ENCODE measurements at places on chromosomes 16 and 17.

DNA sequence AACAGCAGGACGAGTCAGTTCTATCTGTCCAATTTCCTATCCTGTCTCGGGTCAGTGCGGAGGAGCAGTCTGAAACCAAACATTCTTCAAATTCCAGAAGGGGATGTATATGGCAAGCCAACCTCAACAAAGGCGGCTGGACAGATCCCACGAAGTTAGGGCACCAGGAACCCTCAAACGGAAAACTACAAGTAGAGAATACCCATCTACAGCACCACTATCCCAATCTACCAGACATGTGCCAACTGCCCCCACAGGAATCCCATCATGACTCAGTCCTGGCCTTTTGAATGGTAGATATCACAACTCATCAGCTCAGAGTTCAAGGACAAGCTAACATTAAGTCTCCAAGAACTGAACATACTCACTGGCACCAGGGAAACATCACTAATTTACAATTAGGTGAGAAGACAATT, 2.3 kb downstream of the NAT9 start:
- DNase-seq: no peak

GRCh38 chr16:21598701-21599121, 666 bp upstream of the METTL9 start:
- DNase-seq: no peak

DNA sequence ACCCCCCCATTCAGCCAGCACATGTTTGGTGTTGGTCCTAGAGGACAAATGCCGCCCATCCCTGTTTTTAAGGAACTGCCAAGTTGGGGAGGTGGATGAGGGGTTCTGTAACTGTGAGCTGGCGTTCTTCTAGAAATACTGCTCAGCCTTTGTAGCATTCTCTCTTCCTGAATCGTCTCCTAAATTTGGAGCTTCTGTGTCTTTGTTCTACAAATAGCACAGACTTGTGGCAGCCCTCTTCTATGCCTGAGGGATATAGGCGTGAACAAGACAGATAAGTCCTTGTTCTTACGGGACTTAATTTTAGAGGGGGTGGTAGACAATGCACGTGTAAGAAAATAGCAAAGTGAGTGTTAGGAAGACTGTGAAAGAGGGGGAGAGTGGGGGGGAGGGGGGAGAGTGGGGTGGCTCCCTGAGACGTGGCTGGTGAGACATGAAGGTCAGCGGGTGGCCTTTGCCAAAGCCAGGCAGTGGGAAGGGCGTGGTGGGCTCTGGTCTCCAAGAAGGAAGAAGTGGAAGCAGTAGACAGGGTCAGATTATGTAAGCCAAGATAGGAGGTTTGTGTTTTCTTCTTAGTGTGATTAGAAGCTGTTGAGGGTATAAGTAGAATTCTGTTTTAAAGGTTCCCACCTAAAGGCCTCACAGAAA, 9.9 kb downstream of the MFSD11 start:
- no peak for DNase-seq

GRCh38 chr17:39667945-39668924, at the start of gene PNMT:
Gene PNMT, plus strand, starts transcription at chr17:39668453. Its CDS starts 23 bp downstream, at chr17:39668476.
- DNase-seq: peak; percentile 34

DNA sequence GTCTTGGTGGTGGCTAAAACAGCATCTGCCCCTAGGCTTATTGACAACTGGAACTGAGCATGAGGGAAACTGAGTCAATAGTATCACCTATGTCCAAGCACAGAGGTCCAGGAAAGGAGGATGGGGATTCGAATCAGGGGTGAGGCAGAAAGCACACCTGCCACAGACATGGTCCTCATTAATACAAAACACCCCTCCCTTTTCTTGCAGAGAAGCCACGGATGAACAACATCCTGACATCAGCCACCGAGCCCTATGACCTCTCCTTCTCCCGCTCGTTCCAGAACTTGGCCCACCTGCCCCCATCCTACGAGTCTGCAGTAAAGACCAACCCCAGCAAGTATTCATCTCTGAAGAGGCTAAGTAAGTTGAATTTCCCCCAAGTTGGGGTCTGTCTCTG, 42.7 kb upstream of the DNAH9 start:
- DNase-seq: no peak

GRCh38 chr17:20226814-20227482, 217.8 kb downstream of the SPECC1 start:
- peak; percentile 82 for DNase-seq

- DNase-seq: no peak
Measured at GRCh38 chr17:63349478-63350000, 96.6 kb downstream of the CYB561 start.

GRCh38 chr17:50149417-50150353, 792 bp downstream of the PPP1R9B start:
- DNase-seq: peak; percentile 59

DNA sequence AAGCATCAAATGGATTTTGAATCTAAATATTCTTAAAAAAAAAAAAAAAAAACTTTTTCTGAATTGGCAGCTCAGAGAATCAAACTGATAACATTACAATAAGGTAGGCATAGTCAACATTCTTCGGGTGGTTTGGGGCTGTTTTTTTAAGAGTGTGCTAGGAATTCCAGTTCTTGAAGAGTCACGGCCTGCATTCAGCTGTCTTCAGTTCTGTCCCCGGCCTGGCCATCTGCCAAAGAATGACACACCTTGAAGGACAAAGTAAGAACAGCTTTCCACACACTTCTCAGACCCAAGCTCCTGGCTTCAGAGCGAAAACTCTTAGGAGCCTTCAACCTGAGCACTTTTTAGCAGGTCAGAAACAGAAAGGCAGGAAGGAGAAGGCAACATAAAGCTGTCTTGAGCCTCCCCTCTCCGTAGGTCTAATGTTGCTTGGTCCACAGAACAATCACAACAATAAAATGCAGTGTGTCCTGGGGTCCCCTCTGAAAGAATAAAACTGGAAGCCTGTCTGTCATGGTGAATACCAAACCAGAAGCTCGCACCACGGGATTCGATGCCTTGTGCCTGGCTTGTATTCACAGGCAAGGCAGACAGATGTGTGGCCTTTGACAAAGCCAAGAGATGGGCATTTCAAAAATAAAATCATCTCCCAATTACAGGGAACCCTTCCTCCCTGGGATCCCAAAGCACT, 524.4 kb upstream of the ZFHX3 start:
- DNase-seq: no peak

- no peak for DNase-seq
Measured at GRCh38 chr17:2388020-2388682, 12.7 kb downstream of the MNT start.

DNA sequence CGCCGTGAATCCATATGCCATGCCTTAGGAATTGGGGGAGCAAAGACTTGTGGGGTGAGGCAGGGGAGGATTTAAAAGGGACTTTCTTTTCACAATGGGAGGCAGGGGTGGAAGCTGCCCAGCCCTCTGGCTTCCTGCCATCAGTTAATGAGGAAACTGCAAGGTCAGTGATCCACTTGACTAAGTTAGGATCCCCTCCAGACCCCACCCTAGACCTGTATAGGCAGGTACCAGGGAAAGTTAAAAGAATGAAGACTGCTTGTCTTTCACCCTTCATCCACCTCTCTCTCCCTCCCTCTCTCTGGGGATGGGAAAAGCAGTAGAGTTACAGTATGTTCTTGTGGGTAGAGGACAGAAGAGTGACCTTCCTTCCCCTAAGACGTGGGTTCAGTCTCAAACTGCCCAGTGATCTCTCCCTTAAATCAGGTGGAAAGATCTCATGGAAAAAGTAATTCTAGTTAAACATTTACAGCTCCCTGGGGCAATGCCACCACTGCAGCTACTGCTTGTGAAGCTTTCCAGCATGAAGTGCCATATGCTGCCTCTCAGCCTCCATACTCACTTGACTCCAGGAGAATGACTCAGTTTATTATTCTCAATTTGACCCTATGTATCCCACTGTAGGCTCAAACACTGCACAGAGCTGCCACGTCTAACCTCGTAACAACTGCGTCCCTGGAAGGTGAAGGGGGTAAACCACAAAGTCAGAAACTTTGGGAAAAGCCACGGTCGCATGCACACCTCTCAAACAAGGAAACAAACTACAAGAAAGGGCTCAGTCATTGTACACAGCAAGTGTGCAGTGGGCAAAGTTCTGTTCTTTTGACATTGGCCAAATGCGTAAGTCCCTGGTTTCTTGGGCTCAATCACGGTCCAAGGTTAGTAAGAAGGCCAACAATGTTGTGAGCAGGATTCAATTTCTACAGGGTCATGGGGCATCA, 1.2 kb downstream of the COA3 start:
- DNase-seq: no peak

- peak; percentile 91 for DNase-seq
Measured at GRCh38 chr17:40348562-40349476, 15.7 kb downstream of the GJD3 start.

DNA sequence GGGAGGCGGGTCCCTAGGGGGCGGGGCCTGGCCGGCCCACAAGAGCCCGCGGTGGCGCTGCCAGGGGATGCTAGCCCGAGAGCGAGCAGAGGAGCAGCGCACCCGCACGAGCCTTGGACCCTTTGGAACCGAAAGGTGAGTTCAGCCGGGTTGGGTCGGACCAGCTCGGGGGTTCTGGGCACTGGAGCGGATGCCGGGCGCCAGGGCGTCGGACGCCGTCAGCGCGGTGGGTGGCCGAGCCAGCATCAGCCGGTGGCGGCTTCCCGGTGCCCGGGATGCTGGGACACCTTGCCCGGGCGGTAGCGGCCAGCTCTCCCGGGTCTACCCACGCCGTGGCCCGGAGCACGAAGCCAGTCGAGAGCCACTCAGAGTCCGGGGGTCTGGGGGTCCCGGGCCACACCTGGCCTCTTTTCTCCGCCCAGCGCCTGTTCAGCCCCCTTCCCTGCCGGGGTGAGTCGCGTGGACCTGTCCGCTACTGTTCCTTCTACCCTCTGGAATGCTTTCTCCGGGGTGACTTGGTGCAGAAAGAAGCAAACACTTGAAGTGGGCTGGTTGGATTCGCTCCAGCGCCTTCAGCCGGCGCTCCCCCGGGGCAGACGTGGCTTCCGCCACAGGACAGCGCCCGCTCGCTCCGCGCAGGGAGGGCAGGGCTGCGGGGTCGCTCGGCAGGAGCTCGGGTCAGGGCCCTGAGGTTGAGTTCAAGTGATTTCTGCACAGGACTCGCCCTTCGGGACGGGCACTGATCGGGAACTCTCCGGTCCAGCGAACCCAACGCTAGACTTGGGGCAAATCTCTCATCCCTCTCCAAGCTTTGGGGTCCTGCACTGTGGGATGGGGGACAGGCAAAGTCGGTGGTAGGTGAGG, at the start of gene SCNN1G:
Gene SCNN1G (plus strand): TSS at position 67 of the 864 bp plus-strand sequence. CDS start 3,527 bp downstream, outside the sequence.
- DNase-seq: no peak

GRCh38 chr17:74986206-74986576, 1.2 kb upstream of the CDR2L start:
- no peak for DNase-seq

DNA sequence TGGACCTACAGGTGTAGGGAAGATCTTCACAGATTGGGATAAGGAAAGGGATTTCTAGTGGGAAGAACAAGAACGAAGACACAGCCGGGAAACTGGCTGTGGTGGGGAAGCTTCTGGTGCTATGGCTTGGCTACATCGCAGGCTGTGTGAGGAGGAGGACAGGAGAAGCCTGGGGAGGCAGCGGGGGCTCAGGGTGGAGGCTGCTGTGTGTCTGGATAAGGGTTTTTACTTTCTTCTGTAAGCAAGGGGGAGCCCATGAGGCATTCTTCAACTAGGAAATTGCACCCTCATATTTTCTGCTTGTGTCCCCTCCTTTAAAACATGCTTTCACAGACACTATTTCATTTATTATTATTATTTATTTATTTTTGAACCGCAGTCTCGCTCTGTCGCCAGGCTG, 2.9 kb upstream of the RHBDF2 start:
- DNase-seq: no peak

DNA sequence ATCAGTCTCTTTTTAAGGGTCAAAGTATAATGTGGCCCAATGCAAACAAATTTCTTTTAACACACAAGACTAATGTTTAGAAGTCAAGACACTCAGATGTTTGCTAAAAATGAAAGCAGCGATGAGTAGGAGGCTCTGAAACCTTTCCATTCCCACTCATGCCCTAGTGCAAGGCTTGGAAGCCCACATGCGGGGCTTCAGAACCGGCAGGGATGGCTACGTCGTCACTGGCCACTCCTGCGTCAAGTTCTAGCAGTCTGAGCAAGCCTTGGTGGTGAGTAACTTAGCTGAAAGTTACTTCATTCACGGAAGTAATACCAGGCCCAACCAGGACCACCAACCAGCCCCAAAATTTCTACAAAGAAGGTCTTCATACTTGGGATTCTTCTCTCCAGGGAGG, 14.8 kb upstream of the TMED6 start:
- no peak for DNase-seq

DNA sequence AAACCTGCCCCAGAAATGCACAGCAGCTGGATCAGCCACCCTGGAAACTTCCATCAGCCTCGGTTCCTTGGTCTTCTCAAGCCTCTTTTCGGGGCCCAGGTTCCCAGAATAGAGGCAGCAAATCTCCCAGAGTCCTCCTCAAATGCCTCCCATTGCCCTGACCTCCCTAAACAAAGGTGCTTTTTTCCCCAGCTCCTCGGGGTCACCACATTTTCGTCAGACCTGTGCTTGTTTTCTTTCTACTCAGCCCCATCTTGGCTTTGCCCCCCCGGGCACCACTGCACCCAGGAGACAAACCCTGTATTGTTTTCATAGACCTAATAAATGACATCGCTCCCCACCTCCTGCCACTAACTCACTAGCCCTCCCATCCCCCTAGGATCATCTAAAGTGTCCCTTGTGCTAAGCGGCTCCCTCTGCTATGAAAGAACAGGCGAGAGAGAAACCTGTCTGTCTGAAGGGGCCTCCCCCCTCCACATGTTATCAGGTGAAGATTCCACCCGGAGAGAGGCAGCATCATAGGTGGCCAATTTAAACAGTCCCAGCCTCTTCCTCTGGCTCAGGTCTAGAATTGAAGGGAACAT, 451.1 kb downstream of the SOX9 start:
- DNase-seq: no peak

DNA sequence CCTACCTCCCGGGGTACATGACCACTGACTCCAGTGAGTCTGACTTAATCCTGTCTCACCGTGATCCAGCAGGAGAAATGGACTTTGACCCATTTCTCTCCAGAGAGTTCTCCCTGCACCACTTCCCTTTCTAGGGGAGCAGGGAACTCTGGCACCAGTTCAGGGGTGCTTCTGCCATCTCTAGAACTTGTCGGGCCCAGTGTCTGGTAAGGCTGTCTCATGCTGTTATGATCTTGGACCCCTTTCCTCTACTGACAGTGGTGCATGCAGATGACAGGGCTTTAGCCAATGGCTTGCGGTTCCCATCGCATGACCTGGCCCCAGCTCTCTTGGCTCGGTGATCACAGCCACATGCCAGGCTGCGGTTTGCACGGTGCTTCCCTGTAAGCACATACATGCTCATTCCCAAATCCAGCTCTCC, 62.0 kb downstream of the SLC39A11 start:
- no peak for DNase-seq

DNA sequence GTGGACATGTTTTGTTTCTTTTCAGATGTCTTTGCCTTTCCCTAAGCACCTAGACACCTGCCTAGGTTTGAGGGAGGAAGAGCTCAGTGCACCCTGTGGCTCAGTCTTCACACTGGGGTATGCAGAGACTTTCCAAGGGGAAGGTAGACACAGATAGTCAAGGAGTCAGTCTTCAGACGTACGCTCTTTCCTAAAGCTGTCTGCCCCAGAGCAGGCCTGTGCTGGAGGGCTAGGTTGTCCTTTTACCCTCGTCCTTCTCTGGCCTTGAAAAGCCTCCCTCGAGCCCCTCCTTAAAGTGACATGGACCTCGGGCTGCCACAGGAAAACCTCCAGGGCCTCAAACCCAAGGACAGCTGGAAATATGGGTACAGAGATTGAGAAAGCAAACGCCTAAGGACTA, 103.7 kb downstream of the AATF start:
- DNase-seq: no peak

All from NCI-H2081 (cell line).